ENCODE measurements at places on chromosomes 7 and 10. TPM values are rescaled to one million over a fixed set of nuclear protein-coding genes. Genes with fewer than 3 reads are reported as not detected.

- no peak for DNase-seq
Measured at GRCh38 chr10:101071267-101071884, 9.6 kb downstream of the KAZALD1 start.

GRCh38 chr7:117065571-117066150, 112.4 kb downstream of the ST7 start:
- DNase-seq = no peak

DNA sequence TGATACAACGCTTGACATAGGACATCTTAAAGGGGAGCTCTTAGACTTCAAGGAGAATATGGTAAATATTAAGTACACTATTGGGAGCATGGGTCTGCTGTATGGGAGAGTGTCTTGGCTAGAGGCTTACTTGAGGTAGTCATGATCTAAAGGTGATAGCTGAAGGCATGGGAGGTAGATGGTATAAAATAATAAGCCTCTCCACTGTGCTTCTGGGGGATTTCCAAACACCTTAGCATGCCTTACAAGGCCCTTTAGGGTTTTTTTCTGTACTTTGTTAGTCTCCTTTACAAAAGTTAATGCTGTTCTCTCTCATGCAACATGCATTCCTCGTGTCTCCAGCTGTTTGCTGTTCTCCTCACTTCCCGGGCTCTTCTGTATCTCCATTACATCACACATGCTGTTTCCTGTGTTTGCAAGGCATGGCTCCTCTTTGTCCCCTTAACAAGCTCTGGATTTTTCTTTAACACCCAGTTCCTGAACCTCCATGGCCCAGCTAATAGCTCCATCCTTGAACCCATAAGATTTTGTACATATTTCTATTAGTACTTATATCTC, 449.7 kb downstream of the AUTS2 start:
- no peak for DNase-seq

DNA sequence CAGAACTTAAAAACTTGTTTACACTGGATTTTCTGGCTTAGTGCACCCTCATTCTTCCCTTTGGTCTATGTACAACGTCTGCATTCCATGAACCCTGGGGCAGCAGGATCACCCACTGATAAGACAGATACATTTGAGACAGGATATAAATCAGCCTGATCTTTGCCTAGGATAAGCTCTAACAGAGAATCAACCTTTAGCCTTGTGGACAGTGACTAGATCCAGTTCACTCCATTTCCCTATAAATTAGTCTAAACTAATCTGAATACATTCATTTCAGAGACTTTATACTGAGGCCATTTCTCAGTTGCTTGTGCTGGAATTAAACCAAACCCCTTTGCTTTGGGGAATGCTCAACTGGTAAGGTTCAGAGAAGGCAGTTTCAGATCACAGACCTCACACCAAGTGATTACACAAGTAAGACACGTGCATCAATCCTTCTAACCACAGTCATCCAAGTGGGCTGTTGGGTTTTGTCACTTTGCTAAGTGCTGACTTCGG, 639.8 kb upstream of the FZD8 start:
- no peak for DNase-seq

DNA sequence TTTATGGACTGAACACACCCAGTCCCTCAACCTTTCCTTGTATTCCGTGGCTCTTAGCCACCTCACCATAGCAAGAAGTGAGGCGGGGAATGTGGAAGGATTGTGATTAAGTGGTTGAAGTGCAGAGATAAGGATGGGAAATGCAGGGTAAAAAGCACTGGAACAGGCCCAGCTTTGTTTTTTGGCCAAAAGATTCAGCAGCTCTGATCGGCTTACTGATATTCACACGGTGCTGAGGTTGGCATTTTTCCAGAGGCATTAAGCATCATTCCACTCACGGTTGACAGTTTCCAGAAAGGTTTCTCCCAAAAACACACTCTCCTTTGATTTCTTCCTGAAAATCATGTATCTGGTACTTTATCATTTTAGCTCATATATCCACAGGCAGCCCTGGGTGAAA, 544.2 kb downstream of the CNTNAP2 start:
- no peak for DNase-seq

GRCh38 chr7:82477733-82478515, 34.3 kb upstream of the CACNA2D1 start:
- no peak for DNase-seq

DNA sequence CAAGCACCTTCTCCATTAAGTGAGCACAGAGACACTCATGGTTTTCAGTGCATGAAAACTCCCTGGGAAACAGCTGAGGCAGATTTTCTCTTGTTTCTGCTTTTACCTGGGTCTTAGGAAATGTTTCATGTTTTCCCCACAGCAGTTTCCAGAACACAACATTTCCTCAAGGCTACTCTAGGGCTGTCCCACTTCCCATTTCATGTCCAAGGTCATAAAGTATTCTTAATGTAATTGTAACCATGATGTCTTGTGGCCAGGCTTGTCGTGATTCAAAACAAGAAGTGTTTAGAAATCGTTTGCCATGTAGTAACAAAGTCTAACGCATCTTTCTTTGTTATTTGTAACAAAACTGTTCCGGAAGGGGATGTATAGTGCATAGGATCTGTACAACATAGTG, 83.8 kb upstream of the NRP1 start:
- DNase-seq = no peak

GRCh38 chr10:11448190-11448544, 163.3 kb downstream of the USP6NL start:
- peak; percentile 82 for DNase-seq

DNA sequence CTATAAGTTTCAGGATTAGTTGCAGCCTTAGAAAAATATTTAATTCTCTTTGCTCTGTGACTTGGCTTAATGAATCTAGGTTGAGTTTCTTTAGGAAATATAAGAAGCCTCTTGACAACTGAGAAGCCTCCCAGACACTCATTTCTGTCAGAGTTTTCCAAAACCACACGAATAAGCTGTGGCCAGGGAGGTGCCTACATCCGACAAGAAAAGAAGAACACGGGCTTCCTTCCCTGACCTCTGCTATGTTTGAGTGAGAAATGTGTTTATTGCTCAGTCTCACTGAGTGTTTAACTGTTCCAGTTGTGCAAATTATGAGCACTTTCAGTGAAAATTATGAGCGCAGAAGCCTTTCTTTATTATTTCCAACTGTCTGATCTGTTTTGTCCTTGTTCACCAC, 105.0 kb downstream of the TRIL start:
- no peak for DNase-seq

GRCh38 chr7:148180075-148180474, 410.5 kb upstream of the C7orf33 start:
- no peak for DNase-seq

DNA sequence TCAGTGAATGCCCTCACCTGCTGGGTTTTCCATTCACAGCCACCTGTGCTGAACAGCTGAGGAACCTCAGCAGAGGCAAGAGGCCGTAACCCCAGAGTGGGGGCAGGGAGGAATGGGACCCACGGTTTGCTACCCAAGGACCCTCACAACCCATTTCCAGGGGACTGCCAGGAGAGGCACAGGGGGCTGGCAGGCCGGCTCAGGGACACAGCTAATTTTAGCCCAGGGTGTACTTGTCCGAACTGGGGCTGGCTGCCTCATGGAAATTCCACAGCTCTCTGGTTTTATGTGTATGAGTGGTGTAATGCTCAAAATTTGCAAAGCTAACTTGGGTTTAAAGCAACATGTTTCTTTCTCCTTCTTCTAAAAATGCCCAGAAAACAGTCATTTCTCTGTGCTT, 42.2 kb downstream of the MINDY4 start:
- DNase-seq = no peak

DNA sequence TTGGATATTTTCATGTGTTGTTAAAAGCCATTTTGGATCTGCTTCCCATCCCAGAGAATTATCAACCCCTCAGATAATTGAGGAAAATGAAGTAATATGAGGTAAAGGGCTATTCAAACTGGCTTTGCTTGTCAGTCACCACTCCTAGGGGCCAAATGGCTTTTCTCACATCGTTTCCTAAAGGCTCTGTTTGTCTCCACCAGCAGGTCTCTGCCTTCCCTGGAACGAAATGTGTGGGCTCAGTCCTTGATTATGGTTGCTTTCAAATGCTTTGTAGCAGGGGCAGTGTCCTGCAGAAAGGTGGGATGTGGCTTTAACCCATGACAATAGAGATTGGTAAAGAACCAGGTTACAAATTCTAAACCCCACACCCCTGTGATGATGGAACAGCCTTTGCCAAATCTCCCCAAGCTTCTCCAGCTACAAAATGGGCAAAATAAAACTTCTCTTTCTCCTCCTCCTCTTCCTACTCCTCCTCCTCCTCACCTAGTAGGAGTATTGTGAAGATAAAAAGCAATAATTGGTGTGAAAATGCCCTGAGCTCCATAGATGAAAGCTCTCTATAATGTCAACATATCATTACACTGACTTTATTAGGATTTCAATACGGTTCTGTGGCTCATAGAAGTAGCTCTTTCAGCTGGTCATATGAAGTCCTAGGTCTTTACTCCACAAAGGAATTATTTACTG, 127.6 kb downstream of the CHN2 start:
- no peak for DNase-seq

GRCh38 chr7:30647589-30648364, 34.5 kb downstream of the CRHR2 start:
- no peak for DNase-seq

GRCh38 chr7:129252128-129252527, 27.3 kb downstream of the AHCYL2 start:
- DNase-seq = no peak

- DNase-seq = no peak
Measured at GRCh38 chr10:118272149-118272721, 69.9 kb downstream of the FAM204A start.

GRCh38 chr7:135602304-135602703, 44.6 kb downstream of the NUP205 start:
- no peak for DNase-seq

- no peak for DNase-seq
Measured at GRCh38 chr10:124430077-124430476, 11.4 kb upstream of the OAT start.

- DNase-seq = no peak
Measured at GRCh38 chr10:30029164-30029871, 30.1 kb downstream of the JCAD start.

DNA sequence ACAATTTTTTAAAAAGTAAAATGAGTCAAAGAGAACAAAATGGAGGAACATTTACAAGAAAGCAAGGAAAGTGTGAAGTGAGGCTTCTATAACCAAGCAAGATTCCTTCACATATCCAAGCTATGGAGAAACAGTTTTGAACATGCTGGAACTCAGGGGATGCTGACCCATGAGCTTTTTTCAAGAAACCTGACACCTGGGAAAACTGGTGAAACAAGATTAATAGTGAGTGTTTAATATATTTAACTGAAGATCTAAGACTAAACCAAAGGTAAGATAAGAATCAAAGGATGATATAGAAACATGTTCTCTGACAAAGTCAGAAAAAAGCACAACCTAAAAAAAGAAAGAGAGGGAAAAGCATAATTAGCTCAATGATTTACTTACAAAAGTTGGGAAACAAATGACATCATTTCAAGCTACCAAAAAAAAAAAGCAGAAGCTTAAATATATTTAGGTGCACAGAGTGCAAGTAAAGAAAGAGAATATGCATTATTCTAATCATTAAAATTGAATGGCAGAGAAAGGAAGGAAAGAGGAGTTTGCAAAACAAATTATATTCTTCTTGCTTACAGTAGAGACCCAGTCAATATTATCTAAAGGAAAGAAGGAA, 24.9 kb downstream of the C7orf25 start:
- no peak for DNase-seq

DNA sequence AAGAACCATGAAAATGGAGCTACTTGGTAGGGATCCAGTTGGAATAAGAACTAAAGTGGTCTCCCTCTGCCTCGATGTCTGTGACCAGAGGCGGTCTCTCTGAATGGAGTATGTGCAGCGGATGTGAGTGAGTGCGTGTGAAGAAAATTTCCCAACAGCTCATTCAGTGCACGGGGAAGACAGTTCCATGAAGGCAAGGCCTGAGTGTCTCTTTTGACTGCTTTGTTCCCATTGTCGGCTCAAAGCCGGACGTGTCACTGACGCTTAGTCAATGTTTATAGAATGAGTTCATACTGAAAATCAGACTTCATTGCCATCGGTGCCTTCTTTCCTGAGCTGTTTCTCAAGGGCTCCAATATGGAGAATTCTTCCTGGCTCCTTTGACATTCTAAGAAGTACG, 55.3 kb upstream of the GRB10 start:
- no peak for DNase-seq

DNA sequence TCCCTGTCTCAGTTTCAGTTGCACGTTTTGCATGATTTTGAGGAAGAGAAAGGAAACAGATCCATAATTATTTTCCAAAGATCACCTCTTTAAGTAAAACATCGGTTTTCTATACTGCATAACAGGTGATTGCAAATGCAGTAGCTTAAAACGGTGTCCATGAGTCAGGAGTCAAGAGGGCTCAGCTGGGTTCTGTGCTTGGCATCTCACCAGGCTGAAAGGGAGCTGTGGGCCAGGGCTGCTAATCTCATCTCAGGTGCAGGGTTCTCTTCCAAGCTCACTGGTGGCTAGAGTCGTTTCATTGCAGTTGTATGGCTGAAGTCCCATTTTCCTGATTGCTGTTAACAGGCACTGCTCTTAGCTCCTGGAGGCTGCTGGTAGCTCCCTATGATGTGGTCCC, 57.0 kb upstream of the PRKCQ start:
- DNase-seq = no peak

DNA sequence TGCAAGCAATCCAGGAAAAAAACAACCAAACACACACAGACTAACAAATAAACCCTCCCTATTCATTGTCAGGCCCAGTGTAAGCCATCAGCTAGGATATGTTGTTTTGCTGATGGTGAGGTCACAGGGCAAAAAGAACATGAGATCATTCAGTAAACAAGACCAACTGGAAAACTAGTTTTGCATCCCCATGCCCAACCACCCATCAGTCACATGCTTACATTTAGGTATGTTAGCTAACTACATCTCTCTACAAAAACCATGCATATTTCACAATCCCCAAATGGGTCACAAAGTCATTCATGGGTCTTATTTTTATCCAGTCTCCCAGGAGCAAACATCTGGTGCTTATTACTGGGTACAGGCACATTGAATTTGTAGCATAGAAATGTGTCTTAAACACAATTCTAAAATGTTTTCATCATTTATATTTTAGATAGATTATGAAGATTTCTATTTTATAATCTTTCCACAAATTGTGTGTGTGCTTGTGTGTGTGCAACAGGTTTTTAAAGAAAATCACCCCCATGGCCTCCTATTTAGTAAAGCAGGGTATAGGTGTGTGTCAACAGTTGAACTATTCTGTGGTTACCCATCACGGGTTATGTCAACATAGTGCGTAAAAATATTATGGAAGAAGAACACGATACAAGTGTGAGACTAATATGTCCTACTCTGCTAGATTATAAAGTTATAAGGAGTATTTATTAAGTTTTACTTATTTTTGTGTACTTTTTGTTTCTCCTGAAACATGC, 103.8 kb upstream of the AKR1E2 start:
- no peak for DNase-seq

The GPR141 gene
- total RNA-seq = not detected

The VWC2 gene
- total RNA-seq = under 0.01 TPM

The XPNPEP1 gene
- 90.4 TPM for total RNA-seq

The TRIM56 gene
- 19.4 TPM for total RNA-seq

The PPP1R17 gene
- total RNA-seq = not detected

The GDF10 gene
- 1.7 TPM for total RNA-seq

The COPS6 gene
- total RNA-seq = 59.9 TPM

The IFIT1B gene
- total RNA-seq = not detected

The CXCL12 gene
- 112 TPM for total RNA-seq

The LAMB1 gene
- total RNA-seq = 152 TPM

The ADIRF gene
- 374 TPM for total RNA-seq

The VWA2 gene
- 2.9 TPM for total RNA-seq

The ZNF25 gene
- 12.8 TPM for total RNA-seq

The GPR158 gene
- total RNA-seq = 0.49 TPM

The ATP6V0A4 gene
- total RNA-seq = 1.2 TPM

The FRA10AC1 gene
- 15.7 TPM for total RNA-seq

The TEX47 gene
- total RNA-seq = not detected

The SPDYE2B gene
- not detected for total RNA-seq

The STK31 gene
- total RNA-seq = 2.2 TPM
